ENCODE measurements at places on chromosomes 3 and 15.

GRCh38 chr3:131360191-131360755, 21.3 kb upstream of the NUDT16 start:
- DNase-seq, result no peak

DNA sequence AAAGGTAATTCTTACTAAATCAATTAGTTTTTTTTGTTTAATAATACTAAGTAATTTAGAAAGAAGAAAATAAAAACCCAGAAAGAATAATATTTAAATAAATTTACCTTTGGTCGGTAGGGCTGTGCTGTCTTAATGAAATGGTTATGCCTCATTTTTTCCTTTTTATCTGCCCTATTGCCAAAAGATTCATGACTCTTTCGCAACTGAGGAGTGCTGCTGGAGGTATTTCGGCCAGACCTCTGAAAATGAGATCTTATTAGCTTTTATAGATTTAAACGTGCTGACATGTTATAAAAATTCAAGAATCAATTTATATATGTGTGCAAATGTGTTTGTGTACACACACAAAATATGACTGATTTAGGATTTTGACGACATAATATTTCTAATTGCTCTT, 67.1 kb upstream of the USP50 start:
- DNase-seq, result no peak

DNA sequence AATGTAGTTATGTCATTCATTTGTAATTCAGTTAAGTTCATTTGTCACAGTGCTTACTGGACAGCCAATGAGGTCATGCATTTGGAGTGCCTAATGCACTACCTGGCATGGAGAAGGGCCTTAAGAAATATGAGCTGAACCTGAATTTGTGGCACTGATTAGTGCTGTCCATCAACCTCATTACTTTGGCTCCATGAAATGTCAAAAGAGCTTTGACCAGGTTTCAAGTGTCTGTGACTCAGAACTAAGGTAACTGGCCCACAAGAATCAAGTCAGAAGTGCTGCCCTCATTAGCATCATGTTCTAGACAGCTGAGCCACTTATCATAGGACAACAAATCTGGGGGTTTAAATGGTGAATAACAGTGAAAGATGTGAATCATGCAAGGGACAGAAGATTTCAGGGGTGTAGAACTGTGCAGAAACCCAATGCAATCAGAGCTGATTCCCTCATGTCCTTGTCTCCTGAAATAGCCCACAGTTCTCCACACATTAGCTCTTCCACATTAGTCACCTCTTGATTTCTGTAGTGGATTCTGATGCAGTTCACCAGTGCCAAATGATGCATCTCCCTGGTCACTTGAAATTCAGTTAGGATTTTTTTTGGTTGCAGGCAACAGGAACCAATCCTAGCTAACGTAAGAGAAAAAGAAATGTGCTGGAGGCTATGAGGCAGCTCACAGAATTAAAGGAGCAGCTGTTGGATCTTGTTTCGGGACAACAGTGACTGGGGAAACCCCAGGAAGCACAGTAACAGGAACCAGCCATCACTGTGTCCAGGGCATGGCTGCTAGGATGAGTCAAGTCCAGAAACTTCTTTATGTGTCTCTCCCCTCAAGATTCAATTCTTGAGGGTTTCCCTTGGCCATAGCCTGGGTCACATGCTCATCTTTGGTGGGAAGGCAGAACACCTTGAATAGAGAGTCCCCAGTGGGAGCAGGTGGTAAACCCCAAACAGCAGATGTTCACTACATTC, 38.7 kb downstream of the CHST2 start:
- no peak for DNase-seq

DNA sequence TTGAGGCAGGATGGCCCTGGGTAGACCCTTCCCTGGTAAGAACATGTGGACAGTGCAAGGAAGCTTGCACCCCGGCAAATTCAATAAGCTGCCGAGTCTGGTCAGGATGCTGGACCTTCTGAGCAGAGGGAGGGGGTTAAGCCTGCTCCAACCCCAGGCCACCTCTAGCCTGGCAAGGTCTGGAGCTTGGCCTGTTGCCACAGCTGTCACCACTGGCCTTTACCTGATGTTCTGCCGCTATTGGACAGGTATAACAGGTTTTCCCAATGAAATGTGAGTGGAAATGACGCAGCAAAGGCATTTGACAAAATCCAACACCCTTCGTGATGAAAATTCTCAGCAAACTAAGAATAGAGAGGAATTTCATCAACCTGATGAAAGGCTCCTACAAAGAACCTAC, 699 bp upstream of the MESP1 start:
- DNase-seq, result no peak

DNA sequence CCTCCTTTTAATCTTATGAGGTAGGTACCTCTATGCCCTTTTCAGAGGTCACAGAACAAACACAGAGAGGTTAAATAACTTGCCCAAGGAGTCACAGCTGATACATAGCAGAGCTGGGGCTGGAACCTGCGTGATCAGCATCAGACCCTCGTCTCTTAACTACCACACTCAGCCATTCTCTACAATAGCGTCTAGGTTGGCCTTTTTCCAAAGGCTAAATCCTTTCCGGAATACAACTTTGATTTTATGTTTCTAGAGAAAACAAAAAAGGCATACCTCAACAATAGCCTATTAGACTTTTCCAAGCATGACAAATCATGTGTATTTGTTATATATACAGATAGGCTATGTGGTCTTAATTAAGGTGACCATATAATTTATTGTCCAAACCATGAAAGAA, 187.2 kb downstream of the RORA start:
- DNase-seq, result no peak

GRCh38 chr15:50116477-50116876, 2.6 kb downstream of the ATP8B4 start:
- no peak for DNase-seq

GRCh38 chr3:10430805-10431204, 74.6 kb downstream of the ATP2B2 start:
- DNase-seq, result no peak

- no peak for DNase-seq
These were observed 15.9 kb downstream of the CADPS start for GRCh38 chr3:62859203-62859791.

GRCh38 chr3:179000144-179000543, 71.5 kb downstream of the ZMAT3 start:
- no peak for DNase-seq

DNA sequence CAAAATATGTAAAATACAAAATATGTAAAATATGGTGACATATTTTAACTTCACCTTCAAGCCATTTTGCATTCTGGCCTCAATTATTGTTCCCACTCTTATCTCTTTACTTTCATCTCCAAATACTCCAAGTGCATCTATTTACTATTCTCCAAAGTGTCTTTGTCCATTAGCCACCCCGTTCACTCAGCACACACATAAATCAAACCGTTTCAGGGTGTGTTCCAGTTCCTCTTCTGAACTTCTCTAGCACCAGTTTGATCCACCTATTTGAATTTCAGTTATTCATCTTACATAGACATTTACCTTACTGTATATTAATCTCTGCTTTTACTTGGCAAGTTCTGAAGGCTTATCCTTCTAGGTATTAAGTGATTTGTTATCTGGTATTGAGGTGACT, 45.1 kb downstream of the SGO1 start:
- DNase-seq, result no peak

DNA sequence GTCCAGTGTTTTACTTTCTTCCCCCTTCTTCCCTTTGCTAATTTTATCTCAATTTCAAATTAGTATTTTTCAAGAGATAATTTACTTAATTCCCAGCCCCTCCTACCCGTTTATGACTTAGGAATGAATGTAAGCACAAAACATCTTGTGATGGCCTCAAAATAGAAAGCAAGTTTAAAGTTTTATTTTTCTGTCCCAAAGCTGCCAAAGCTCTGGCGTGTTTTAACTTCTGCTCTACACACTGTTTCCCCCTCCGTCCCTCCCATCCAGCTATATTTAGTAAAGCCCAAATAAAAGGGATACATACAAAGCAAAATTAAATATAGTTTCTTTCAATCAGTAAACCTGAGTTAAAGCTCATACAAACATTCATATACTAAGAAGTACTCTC, 59.9 kb downstream of the IGF2BP2 start:
- no peak for DNase-seq

- DNase-seq, result no peak
These were observed 1.4 kb upstream of the TNFSF10 start for GRCh38 chr3:172524611-172525010.

- peak; percentile 53 for DNase-seq
These were observed 4.4 kb upstream of the CLDN11 start for GRCh38 chr3:170414202-170414663.

DNA sequence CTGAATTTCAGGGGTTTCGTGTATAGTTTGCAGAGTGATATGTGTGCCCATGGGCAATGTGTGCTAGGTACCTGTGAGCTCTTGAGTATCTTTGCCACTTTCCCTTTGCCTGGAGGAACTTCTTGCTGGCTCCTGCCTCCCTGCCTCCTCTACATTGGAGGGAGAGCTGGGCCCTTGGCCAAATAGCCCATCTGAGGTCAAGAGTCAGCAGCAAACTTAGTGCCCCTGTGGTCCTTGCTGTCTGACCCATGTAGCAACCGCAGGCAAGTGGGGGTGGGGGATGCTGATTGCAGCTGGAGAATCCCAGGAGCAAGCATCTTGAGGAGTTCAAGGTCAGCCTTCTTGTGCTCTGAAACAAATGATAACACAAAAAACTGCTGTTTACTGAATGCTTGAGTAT, 5.4 kb upstream of the TBC1D21 start:
- no peak for DNase-seq

DNA sequence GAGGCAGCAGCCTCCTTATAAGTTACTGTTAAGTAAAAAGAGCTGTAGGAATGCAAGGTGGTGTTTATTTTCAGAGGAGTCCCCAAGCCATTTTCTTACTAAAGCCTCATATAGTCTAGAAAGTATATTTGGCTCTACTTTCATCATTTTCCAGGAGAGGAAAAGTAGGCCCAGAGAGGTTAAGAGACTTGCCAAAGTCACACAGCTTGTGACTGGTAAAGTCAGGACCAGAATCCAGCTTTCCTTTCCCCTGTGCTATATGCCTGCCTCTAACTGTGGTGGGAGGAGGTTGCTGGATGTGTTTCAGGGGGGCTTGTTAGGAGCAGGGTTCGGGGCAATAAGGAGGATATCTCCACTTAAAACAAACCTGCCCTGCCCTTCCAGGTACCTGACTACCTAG, 7.2 kb upstream of the OGG1 start:
- no peak for DNase-seq

DNA sequence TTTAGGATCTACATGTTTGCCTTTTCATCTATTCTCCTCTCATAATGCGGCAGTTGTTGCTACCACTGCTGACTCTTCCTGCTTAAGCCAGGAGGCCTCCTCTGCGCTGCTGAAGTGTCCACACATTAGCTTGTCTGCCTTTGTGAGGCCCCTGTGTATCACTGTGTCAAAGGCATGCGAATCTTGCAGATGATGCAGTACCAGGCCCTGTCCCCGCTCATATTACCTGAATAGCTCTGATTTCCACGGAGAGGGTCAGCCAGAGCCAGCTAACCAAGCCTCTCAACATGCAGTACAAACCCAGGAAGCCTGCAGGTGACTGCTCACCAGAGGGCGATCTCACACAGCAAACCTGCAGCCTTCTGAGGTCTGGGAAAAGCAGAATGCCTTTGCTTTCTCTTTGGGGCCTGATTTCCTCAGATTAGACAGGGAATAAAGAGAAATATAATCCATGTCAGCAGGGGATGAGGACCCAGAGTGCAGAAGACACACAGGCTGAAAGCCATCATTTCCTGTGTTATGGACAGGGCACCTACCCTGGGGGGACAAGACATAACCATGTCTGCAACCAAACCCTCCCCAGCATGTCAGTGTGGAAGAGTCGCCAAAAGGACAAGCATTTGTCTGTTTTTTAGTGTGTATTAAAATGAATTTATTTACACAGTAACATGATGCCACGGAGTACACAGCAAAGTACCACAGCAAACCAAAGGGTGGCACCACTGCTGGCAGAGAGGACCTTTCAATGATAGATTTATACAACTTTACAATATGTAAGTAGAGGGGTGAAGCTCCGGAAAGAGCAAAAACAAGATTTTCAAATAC, 36.8 kb upstream of the TSPAN3 start:
- peak; percentile 36 for DNase-seq

- DNase-seq, result no peak
These were observed 130.0 kb downstream of the PLCL2 start for GRCh38 chr3:17014709-17015108.

GRCh38 chr15:97521381-97522285, 438.9 kb upstream of the ARRDC4 start:
- DNase-seq, result no peak

DNA sequence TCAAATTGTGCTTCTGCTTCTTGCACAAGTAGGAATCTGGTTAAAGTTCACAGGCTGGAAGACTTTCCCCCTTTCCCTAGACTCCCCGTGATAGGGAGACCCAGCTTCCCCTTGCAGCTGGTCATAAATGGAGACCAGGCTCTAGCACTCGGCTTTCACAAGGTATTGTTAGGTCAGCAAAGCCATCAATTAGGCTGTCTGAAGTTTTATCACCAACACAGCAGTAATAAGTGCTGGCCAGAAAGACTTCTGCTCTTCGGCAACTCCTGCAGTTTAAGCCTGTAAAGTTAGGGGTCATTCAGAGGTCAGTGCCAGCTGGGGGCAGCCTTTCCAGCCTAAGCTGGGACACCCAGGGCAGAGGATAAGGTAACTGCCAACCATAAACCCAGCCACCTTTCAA, 203.4 kb downstream of the MEIS2 start:
- DNase-seq, result no peak

- DNase-seq, result no peak
These were observed 75.2 kb downstream of the ITGA11 start for GRCh38 chr15:68356778-68357177.

DNA sequence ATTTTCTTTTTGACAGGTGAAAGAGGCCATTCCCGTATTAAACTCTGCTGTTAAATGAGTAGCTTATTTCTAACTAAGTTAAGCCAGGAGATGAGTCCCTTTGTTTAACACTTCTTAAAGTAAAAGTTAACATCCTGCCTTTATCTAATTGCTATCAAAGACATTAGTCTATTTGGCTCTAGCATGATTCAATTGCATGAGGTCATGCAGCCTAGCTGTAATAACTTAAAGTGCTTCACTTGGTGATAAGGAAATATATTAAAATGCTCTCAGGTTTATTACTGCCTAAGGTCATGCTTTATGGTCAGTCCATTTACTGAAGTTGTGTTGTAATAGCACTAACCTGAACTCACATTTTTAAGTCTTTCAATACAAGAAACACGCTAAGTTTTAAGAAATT, 82.3 kb upstream of the MLF1 start:
- no peak for DNase-seq

- DNase-seq, result no peak
These were observed 69.0 kb upstream of the SAMMSON start for GRCh38 chr3:69930564-69930963.
